ENCODE measurements at places on chromosomes 3 and 15. TPM values are rescaled to one million over a fixed set of nuclear protein-coding genes. Genes with fewer than 3 reads are reported as not detected.

- DNase-seq = no peak
Measured at GRCh38 chr3:113266738-113267137, 55.4 kb downstream of the BOC start.

DNA sequence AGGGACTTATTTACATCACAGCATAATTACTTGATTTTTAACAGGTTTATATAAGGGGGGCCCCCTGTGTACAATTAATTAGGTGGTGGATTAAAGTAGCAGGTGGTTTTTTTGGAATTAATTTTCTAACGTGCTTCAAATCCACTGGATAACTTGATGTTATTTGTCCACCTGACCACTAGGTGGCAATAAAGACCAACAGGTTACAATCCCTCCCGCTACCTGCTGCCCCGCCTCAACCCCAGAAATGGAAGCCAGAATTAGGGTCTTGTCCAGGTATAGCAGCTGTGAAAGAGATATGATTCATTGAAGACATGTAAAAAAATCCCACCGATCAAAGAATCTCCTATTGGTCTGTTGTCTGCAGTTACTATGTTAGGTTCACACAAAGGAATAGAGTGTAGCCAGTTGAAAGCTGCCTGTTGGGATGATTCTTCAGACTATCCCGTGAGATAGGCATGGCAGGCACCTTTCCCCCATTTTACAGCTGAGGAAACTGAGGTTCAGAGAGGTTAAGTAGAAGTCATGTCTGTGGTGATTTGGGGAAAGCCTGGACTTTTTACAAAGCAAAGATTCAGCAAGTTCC, 44.0 kb downstream of the MFSD1 start:
- peak; percentile 32 for DNase-seq

GRCh38 chr15:94387849-94388441, 156.6 kb downstream of the MCTP2 start:
- no peak for DNase-seq

- DNase-seq = no peak
Measured at GRCh38 chr3:115293321-115293720, 146.2 kb upstream of the ZBTB20 start.

Gene TMC3
- not detected for total RNA-seq

Gene LIPC
- 0.86 TPM for total RNA-seq

DNA sequence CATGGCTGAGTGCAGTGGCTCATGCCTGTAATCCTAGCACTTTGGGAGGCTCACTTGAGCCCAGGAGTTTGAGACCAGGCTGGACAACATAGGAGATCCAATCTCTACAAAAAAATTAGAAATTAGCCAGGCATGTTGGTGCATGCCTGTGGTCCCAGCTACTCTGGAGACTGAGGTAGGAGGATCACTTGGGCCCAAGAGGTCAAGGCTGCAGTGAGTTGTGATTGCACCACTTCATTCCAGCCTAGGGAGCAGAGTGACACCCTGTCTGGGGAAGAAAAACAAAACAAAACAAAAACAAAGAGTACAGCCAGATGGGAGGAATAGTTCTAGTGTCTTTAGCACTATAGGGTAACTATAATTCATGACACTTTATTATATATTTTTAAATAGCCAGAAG, 26.2 kb upstream of the COMMD4 start:
- peak; percentile 74 for DNase-seq

- no peak for DNase-seq
Measured at GRCh38 chr3:31978553-31978952, 2.5 kb downstream of the OSBPL10 start.

GRCh38 chr3:151328298-151328995, 902 bp downstream of the P2RY13 start:
- DNase-seq = no peak

DNA sequence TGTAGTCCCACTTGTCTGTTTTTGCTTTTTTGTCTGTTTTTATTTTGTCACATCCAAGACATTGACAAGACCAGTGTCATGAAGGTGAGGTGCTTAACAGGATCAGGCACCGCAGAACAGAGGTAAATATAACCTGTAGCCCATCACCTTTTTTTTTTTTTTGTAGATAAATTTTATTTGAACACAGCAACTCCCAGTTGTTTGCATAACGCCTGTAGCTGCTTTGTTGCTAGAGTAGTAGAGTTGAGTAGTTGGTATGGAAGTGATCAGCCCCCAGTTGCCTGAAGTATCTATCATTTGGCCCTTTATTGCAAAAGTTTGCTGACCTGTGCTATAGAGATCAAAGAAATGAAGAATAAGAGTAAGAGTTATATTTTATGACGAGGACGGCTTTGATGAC, 135.0 kb downstream of the TCF12 start:
- no peak for DNase-seq

GRCh38 chr3:142828703-142829305, 60.1 kb downstream of the PCOLCE2 start:
- DNase-seq = peak; percentile 74
